Ascending aorta (tissue), 2 donors: ENCODE measurements at places on chromosomes 1 and 21. TPM values are rescaled to one million over a fixed set of nuclear protein-coding genes. Genes with fewer than 3 reads are reported as not detected.

DNA sequence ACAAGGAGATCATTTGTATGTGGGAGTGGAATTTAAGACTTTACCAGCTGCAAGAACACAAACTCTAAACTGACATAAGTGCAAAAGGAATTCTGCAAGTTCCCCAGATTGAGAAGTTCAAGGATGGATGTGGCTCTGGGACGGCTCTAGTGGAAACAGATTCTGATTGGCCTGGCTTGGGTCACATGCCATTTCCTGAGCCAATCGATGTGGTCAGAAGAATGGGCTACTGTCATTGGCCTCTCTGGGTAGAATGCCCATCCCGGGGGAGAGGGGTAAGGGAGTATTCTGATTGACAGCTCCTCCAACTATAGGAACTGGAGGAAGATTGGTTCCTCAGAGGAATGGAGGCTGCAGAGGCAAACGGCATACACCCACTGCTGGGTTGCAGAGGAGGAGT is 6.0 kb upstream of the IFNLR1 start:
- H3K4me3 ChIP-seq, result no peak overlapping the region
- DNase-seq, result no peak
- H3K27ac ChIP-seq, result no peak overlapping the region
- H3K4me1 ChIP-seq, result no peaks in the 10 kb centered on the region

DNA sequence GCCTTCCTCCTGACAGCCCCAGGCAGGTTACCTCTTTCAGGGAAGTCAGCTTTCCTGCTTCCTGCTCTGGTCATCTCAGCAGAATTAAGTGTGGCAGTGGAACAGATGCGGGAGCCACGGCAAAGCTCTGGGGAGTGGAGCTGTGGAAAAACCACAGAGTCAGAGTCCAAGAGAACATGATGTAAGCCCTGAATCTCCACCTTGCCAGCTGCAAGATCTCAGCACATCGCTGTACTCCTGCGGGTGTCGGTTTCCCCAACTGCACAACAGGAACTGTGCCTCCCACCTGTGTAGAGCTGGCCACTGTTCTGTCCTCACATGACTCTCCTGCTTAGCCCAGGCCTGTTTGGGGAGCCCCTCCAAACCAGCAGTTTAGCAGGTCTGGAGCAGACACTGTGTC is 123.7 kb downstream of the MATN1 start:
- H3K27me3 ChIP-seq, result no peaks in the 10 kb centered on the region
- no peaks in the 10 kb centered on the region for H3K36me3 ChIP-seq

- no peaks in the 10 kb centered on the region for H3K4me1 ChIP-seq
- no peak overlapping the region for H3K27ac ChIP-seq
- H3K27me3 ChIP-seq, result no peaks in the 10 kb centered on the region
- H3K36me3 ChIP-seq, result no peaks in the 10 kb centered on the region
- DNase-seq, result no peak
- no peak overlapping the region for H3K4me3 ChIP-seq
Observed at GRCh38 chr1:226788965-226789364, 49.9 kb upstream of the ITPKB start.

Gene CTSS
- 32.1 TPM for total RNA-seq

Gene DENND2D
- 4.4 TPM for total RNA-seq

Gene USP33
- 28.6 TPM for total RNA-seq
